Activated CD4-positive, CD25-positive, alpha-beta regulatory T cell treated with anti-CD3 and anti-CD28 coated beads, Interleukin-2, amount 50 U/mL, for 72 hours (primary cell): ENCODE measurements at places on chromosomes 13 and 19.

DNA sequence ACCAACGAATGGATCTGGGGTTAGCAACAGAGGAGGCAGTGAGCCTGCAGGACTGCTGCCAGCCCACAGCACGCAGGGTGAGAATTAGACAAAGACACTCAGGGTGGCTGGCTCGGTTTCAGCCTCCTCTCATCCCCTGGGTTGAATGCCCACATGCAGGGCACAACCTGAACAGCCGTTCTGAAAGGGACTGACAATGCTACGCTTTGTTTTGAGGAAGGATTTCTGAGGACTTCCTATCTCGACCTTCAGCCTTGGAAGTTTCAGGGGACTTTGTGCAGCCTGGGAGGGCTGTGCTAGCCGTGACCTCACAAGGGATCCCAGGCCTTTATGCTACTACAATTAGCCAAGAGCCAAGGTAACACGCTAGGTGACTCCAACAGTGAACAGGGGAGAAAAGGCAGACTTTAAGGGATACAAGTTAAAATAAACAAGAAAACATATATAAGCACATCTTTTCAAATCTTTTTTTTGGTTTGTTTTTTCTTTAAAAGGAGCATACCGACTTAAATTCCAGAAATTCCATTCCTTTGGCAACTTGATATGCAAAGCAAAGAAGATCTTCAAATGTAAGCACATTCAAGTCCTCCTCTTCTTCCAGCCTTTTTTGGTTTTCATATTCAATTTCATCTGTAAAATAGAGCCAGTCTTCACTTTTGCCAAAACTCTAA, 34.5 kb upstream of the URAD start:
- no peak for DNase-seq

DNA sequence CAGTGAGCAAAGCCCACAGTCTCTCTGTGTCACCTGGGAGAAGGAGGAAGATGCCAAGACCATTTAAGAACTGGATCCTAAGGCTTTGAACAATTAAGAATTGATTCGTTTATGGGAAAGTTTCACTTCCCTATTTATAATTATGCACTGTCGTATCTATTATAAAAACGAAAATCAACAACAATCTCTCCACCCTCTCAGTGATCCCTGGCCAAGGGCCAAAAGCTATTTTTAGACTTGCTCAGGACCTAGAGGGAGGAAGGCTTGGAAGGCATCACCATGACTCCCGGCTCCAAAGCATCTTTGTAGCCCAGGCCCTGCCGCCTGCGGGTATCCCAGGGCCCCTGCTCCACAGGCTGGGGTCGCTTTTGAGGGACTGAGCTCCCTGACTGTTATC, 1.3 kb downstream of the RHPN2 start:
- no peak for DNase-seq

- no peak for DNase-seq
Observed at GRCh38 chr19:55377356-55378131, 918 bp downstream of the TMEM190 start.

GRCh38 chr13:72005455-72005854, 138.5 kb upstream of the DACH1 start:
- DNase-seq, result no peak

DNA sequence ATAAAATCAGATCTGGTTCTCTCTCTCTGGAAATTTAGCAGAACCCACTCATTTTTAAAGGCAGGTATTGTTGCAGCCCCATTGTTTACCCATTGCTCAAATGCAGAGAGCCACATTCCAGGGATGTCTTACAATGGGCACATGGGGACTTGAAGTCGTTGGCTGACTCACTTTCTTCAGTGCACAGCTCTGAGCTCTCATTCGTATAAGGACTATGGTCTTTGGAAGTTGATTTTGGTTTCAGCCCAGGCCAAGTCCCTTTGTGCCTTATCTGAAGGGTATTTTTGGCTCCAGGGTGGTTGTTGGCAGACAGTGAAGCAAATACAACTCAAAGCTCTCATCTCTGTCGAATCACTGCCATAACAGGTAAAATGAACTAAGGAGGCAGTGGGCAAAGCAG, 47.3 kb upstream of the CLDN10 start:
- no peak for DNase-seq

GRCh38 chr19:710767-711166, 2.0 kb downstream of the PALM start:
- no peak for DNase-seq

DNA sequence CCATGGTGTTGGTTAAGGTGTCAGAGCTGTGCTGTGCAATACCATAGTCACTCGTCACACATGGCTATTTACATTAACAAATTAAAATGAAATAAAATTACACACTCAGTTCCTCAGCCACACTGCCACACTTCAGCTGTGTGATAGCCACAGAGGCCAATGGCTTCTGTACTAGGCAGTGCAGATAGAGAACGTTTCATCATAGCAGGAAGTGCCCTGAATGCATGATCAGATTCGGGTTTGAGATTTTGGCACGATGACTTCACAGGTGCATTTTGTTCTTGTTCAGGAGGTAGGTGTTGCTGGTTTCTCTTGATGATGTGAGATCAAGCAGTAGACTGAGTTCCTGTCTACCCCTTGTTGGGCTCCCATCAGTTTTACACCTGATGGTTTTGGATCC, 6.5 kb downstream of the ARMC6 start:
- no peak for DNase-seq

DNA sequence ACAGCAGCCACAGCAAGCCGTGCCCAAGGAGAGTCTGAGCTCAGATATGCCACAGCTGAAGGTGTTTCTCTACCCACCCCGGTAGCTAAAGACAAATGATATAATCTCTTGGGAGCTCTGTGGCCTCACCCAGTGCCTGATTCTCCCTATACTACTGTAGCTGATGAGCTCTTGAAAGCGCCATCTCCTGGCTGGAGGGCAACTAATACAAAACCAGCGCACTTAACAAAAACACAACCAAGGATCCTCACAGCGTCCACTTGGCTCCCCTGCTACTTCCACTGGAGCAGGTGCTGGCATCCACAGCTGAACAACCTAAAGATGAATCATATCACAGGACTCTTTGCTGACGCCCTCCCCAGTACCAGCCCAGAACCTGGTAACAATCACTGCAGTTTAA, 1212.0 kb downstream of the PCDH17 start:
- DNase-seq, result no peak

DNA sequence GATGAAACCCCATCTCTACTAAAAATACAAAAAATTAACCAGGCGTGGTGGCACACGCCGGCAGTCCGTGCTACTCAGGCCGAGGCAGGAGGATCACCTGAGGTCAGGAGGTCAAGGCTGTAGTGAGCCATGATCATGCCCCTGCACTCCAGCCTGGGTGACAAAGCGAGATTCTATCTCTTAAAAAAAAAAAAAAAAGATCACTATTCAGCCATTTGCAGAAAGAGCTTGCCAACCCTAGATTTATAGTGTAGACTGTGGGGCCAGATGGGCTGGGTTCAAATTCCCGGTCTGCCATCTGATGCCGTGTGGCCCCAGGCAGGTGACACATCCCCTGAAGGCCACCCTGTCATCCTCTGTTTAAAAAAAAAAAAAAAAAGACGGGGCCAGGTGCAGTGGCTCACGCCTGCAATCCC, 28.9 kb downstream of the SMIM24 start:
- no peak for DNase-seq

DNA sequence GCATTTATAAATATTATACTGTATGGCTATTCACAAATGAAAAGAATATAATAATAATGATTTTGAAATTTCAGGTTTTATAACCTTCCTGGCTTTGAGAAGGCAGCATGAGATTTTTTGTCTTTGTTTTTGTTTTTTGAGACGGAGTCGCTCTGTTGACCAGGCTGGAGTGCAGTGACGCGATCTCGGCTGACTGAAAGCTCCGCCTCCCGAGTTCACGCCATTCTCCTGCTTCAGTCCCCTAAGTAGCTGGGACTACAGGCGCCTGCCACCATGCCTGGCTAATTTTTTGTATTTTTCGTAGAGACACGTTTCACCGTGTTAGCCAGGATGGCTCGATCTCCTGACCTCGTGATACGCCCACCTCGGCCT, 64.1 kb downstream of the ZNF429 start:
- DNase-seq, result peak; percentile 44

DNA sequence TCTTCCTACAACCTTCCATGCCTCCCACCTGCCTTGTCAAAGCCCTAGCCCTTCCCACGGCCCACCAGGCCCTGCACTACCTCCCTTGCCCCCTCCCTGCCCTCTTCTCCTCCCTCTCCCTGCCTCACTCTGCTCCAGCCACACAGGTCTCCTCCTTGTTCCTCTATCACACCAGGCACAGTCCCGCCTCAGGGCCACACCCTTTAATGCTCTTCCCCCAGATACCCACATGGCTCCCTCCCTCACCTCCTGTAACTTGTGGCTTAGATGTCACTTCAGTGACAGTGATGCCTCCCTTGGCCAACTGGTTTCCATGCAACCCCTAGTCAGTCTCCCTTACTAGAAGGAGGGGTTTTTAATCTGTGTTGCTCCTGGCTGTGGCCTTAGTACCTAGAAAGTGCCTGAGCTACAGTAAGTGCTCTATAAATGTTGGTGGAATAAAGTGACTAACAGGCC, 1.3 kb downstream of the SIRT6 start:
- no peak for DNase-seq

- DNase-seq, result no peak
Observed at GRCh38 chr13:79112016-79112415, 294.0 kb downstream of the RBM26 start.

- DNase-seq, result no peak
Observed at GRCh38 chr19:46427518-46428045, 1.2 kb downstream of the PNMA8C start.

GRCh38 chr13:33445476-33445875, 159.9 kb upstream of the STARD13 start:
- DNase-seq, result no peak

DNA sequence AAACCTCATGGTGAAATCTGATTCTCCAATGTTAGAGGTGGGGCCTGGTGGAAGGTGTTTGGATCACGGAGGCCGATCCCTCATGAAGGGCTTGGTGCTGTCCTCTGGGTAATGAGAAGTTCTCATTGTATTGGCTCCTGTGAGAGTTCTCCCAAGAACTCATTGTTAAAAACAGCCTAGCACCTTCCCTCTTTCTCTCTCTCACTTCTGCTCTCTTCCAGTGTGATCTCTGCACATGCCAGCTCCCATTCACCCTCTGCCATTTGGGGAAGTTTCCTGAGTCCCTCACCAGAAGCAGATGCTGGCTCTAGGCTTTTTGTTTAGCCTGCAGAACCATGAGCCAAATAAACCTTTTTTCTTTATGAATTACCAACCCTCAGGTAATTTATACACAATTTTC, 3.1 kb upstream of the SUCLA2 start:
- DNase-seq, result no peak

- no peak for DNase-seq
Observed at GRCh38 chr19:31701146-31701545, 351.9 kb upstream of the TSHZ3 start.

- DNase-seq, result peak; percentile 46
Observed at GRCh38 chr19:53881482-53882390, at the start of gene PRKCG. TSS of gene PRKCG (plus strand) at chr19:53882197. CDS start at chr19:53882495, 298 bp downstream.

- no peak for DNase-seq
Observed at GRCh38 chr19:3426433-3426832, 53.9 kb downstream of the SMIM24 start.

DNA sequence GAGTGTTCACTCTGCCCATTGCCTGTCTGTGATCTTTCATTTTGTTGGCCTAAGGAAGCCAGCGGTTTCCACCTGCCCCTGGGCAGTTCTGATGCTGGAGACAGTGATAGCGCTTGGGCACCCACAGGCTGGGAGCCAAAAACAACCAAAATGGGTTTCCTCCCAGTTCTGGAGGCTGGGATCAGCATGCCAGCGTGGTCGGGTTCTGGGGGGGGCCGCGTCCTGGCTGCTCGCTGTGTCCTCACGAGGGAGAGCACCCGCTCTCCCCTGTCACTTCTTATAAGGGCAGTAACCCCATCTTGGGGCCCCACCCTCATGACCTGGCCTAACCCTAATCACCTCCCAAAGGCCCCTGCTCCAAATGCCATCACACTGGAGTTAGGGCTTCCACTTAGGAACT, 67.9 kb downstream of the RAB20 start:
- DNase-seq, result no peak

DNA sequence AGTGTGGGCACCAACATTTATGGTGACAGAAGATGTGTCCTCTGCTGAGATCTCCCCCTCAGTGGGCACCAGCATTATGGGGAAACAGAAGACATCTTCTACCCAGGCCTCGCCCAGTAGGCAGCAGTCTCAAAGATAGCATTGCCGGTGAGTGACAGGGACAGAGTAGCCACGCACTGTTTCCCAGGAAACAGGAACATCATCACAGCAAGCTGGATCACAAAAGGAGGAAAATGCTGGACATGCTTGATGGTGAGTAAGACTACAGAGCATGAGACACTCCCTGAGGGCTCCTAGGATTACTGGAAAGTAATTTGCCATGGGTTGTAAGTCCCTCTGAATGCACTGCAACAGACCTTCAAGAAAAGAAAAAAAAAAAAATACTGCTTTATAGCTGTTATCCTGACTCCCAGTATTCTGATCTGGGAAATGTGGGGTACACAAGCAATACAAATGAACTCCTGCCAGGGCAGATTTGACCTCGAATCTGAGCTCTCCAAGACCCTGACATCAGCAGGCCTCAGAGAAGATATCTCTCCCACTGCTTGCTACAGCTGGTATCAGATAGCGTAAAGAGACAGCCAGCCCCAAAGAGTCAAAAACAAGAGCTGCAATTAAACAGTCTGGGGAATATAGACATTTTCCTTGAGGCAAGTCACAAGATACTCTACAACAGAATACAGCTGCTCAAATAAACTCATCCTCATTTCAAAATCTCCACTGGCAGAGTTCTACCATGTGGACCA, 180.4 kb downstream of the RBM26 start:
- no peak for DNase-seq

GRCh38 chr19:8566855-8567254, 10.4 kb downstream of the MYO1F start:
- no peak for DNase-seq

- no peak for DNase-seq
Observed at GRCh38 chr13:89852570-89852969, 1494.9 kb upstream of the MIR17HG start.

DNA sequence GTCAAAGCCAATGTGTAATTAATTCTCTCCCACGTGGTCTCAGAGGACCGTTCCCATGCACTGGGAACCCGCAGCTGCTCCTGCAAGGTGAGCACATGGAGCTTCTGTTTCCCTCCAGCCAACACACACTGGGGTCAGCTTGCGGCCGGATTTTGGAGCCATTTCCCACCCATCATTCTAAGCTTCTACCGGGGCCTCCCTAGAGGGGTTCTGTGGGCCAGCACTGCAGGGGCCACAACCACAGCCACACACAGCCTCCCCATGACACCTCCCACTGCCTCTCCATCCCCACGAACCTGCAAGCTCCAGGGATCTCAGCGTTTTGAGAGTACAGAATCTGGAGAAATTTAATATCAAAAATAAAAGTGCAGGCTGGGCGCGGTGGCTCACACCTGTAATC, 120.7 kb upstream of the SOX1 start:
- no peak for DNase-seq
